Aorta (tissue), 5 donors: ENCODE measurements at places on chromosomes 11 and 22. TPM values are rescaled to one million over a fixed set of nuclear protein-coding genes. Genes with fewer than 3 reads are reported as not detected.

GRCh38 chr11:71240061-71240690 lies 12.2 kb downstream of the SHANK2 start:
- DNase-seq: no peak

DNA sequence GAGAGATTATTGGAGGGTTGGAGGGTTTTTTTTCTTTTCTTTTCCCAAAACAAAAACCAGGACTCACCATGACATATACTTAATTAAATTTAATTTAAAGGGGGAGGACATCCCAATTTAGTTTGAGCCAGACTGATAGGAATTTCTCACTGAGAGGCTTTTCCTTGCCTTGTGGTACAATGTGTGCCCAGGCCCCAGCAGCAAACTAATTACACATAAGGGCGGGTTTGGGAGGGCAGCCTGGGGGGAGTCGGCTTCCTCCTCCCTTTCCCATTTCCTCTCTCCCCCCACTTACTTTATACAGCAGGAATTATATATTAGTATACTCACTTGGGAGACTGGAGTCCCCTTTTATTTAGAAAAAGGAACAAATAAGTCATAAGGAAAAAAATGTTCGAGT lies 2.9 kb downstream of the TEAD1 start:
- DNase-seq: no peak

- no peak for DNase-seq
Observed at GRCh38 chr11:127902382-127902781, 685.0 kb downstream of the ETS1 start.

- DNase-seq: no peak
Observed at GRCh38 chr11:12540075-12540680, 134.0 kb upstream of the TEAD1 start.

The OR10A2 gene
- not detected for total RNA-seq
